ENCODE measurements at places on chromosomes 3 and 15. TPM values are rescaled to one million over a fixed set of nuclear protein-coding genes. Genes with fewer than 3 reads are reported as not detected.

DNA sequence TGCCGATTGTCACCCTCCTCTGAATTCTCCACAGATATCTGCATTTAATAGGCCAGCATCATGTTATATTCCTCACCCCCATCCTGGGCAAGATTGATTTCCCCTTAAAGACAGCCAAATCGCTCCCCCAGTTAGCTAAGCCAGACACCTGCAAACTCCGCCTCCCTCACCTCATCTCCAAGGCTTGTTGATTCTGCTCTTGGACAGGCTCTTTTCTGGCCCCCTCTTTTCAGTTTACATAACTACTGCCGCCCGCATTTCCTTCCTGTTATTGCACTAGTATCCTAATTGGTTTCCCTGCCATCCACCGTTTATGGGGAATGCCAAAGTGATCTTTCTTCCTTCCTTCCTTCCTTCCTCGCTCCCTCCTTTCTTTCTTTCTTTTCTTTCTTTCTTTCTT, 214.7 kb upstream of the MRPL3 start:
- DNase-seq: no peak

CLSTN2 gene
- under 0.01 TPM for total RNA-seq

CD200 gene
- total RNA-seq: 0.13 TPM

DNA sequence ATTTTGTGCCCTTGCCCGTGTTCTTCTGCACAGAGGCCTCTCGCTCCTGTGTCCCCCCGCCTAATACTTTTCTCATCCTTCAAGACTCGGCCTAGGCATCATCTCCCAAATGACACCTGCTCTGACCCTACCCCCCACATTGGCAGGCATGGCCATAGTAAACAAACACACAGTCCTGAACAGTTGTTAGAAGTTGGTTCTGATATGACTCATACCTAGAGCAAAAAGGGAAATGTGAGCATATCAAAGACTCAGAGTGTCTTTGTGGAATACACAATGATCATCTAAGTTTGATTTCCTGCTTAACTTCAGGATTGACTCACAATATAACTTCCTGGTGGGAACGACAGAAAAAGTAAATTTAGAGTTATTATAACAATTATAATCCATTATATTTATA, 120.5 kb downstream of the POLR2M start:
- DNase-seq: peak; percentile 23

TCAIM gene
- 30.3 TPM for total RNA-seq
